ENCODE measurements at places on chromosomes 6 and 20. TPM values are rescaled to one million over a fixed set of nuclear protein-coding genes. Genes with fewer than 3 reads are reported as not detected.

Gene OPRM1
- not detected for total RNA-seq

Gene PPP1R3G
- 1.3 TPM for total RNA-seq

Gene GNMT
- 1.2 TPM for total RNA-seq

Gene ABHD12
- 47.1 TPM for total RNA-seq

- no peak for DNase-seq
These were observed 70.4 kb upstream of the NFATC2 start for GRCh38 chr20:51612896-51613295.

GRCh38 chr20:48564982-48565539, 262.7 kb downstream of the PREX1 start:
- no peak for DNase-seq

DNA sequence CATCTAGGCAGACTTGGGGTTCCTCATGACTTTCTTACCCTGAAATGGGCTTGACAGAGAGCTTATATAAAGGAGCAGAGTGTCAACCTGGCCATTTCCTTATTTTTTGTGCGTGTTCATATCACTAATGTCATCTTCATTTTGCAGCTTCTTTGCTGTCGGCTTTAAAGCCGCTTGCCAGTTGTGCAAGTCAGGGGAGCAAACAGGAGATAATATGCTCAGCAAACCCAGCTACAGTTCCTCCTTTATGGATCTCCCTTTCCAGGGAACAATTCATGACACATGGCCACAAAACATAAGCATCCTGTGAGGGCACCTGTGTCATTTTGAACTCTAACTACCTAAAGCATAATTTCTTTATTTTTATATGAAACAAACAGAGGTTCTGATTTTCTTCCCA, 6.5 kb upstream of the TUBB2B start:
- no peak for DNase-seq

- DNase-seq: no peak
These were observed at the start of gene NHSL1 for GRCh38 chr6:138499303-138500018. Gene NHSL1 (minus strand): TSS chr6:138499494. CDS start chr6:138499290, 204 bp downstream.

Gene OR2J3
- not detected for total RNA-seq

GRCh38 chr6:42519779-42520178, 44.0 kb upstream of the UBR2 start:
- DNase-seq: no peak
